ENCODE measurements at places on chromosomes 3 and 15.

GRCh38 chr15:70417535-70417934, 319.8 kb upstream of the TLE3 start:
- DNase-seq, result no peak

- no peak for DNase-seq
Observed at GRCh38 chr3:111808439-111808838, 50.6 kb upstream of the PHLDB2 start.

DNA sequence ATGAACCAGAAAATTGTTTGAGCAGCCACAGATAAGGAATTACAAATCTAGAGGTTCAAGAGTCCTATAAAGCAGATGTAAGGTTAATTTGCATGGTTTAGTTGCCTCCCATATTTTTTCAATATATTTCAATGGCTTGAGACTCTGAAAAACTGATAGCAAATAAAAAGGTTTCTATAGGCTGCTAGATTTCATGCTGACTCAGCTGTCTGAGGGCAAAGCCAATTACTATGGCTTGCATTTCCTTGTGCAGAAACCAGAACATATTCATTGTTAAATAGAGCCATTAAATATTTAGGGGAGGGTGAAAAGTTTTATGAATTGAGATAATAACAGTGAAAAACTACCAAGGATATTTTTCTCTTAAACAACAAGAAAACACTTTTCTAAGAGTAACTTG, 278.1 kb upstream of the CADM2 start:
- DNase-seq, result no peak

DNA sequence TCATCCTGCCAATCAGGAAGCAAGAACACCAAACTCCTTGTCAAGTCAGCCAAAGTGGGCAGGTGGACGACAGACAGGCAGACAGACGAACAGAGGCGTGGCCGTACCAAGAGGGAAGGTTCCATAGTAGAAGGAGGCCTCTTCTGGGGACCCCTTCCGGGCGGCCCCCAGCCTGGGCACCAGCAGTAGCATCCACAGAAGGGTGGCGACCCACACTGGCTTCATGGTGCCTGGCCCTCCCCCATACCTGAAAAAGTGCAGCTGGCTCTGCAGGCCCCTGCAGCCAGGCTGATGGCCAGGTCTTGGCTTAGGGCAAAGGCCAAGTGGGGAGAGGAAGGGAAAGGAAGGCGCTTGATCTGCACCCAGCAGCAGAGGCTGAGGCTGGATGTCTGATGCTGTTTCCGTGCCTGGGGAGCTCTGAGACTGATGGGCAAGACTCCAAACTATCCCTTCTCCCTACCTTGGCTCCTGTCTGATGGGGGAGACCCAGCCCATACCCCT, 607 bp downstream of the LCTL start:
- no peak for DNase-seq

GRCh38 chr3:32283304-32283703, 44.8 kb downstream of the CMTM8 start:
- peak; percentile 91 for DNase-seq

DNA sequence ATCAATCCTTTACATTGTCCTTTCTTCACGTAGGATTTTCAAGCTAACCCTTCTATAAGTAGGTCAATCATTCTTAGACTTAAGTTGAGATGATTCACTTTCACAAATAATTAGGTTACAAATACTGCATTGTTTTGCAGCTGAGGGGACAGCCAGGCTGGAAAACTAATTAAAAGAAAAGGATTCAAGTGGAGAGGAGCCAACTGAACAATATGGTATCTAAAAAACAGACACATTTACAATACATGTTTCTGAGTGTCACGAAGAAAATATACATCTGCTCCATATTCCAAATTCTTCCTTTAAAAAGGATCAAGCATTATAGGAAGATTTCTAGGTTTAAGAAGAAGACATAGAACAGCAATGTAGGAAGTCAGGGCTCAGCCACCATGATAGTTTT, 70.2 kb downstream of the PEAK1 start:
- no peak for DNase-seq

DNA sequence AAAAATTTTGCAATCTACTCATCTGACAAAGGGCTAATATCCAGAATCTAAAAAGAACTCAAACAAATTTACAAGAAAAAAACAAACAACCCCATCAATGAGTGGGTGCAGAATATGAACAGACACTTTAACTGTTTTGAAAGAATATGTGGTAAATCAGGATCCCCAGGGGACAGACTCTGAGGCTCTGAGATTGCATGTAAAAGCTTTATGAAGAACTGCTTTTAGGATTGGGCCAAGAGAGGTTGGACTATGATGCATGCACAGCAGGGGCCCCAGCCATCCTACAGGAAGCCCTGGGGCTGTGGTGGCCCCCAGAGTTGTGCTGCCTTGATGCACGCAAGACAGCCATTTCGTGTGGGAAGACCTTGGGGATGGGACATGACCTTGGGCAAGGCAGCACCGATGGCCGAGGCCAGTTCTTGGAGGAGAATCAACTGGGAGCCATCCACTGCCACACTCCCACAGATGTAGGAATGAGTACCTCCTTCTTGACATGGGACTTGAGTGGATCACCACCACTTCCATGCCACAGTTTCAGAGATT, 298.1 kb upstream of the THBS1 start:
- DNase-seq, result no peak

DNA sequence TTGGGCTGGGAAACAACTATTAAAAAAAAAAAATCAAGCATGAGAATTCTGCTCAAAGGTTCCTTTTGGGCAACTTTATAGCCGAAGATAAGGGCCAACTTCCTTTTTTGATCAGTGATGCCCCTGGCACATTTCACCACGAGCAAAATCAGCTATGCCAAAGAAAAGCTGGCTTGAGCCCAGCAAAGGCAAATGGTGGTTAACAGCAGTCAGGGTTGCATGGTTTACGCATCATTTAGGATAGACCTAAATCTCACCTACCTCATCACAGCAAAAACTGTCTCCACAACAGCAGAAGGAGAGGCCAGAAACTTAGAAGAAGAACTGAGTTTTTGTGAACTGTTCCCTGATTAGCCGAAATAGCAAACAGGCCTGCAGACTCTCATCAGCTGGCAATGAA, 220.1 kb upstream of the CDIN1 start:
- DNase-seq, result no peak

- no peak for DNase-seq
Observed at GRCh38 chr3:99741588-99741987, 76.1 kb upstream of the CMSS1 start.

DNA sequence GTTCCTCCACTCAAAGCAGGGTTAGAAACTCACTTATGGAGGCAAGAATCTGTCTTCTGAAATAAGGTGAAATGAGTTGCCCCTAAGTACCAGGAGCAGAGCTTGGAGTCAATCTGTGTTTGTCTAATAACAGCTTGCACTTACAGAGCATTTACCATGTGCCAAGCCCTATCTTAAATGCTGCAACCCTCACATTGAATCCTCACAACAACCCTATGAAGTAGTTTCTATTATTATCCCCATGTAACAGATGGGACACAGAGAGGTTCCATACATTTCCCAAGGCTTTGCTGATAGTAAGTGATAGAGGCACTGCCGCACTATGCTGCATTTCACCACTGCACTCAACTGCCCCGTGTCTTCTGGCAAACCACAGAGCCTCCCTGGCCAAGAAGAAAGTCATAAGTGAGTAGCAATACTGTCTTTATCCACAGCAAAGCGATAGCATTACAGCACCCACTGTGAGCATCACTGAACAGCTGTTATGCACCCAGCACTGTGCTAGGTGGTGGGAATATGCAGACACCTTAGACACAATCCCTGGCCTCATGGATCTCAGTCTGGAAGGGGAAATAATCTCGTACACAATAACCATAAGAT, 141.5 kb downstream of the SSR3 start:
- DNase-seq, result no peak

DNA sequence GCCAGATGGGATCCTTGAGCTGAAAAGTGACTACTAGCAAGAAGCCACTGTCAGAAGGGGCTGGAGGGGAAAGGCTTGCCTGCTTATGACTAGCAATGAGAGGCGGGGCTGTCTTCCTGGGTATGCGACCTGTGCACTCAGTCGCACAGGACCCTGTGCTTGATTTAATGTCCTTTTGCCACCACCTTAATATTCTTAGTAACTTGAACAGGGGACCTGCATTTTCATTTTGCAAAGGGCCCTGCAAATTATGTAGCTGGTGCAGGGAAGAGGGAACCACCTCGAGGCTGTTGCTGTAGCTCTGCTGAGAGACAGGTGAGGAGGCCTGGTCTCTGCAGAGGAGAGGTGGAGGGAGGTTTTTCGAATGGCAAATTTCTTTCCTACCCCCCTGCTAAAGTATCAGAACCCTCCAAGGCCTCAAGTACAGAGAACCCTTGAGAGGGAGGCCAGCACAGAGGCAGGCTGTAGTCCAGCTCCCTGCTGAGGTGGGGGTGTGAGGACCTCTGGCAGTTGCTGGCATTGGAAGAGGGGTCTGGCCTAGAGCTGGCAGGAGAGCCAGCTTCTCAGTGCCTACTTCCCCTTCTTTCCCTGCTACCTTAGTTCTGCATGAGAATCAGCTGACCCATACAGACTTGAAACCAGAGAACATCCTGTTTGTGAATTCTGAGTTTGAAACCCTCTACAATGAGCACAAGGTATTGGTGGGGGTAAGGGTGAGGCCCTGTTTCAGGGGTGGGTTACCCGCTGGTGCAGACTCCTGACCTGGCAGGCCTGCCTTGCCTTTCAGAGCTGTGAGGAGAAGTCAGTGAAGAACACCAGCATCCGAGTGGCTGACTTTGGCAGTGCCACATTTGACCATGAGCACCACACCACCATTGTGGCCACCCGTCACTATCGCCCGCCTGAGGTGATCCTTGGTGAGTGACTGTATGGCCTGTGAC, 11.4 kb downstream of the CLK3 start:
- no peak for DNase-seq

GRCh38 chr3:47010111-47010712, 30.7 kb downstream of the NBEAL2 start:
- no peak for DNase-seq

DNA sequence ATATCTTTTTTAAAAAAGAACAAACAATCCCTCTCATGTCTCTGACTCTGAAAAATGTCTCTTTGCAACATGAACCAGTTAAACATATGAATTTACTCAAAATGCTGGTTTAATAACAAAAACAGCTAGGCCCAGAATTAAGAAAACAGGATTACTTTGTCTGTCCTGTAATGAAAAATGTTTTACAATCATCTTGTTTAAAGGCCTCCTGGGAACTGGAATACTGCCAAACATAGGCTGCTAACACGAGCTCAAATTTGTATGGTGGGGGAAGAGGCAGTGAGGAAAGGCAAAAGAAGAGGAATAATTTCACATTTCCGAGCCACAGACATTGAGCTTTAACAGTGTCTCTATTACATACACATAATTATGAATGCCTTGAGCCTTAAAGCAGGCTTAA, 61.7 kb upstream of the PPIB start:
- no peak for DNase-seq

DNA sequence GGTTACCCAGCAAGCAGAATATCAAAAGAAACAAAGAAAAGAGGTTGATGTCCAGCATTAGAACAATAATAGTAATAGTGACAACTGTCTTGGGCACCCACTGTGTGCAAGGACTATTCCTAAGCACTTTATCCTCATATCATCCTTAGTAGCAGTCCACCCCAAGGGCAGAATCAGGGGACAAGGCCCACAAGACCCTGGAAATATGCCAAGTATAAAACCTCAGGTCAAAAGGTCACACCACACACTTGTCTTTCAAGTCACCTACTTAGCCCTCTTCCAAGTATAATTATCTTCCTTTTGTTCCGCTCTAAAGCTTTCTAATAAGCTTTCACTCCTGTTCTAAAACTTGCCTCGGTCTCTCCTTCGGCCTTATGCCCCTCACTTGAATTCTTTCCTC, 124.0 kb upstream of the STT3B start:
- no peak for DNase-seq

- no peak for DNase-seq
Observed at GRCh38 chr15:86872782-86873181, 793.1 kb downstream of the AGBL1 start.

GRCh38 chr3:83226751-83227150, 1465.3 kb upstream of the GBE1 start:
- DNase-seq, result no peak

Measured in kidney capillary endothelial cell (primary cell).